ENCODE measurements at places on chromosomes 6 and 20.

GRCh38 chr20:38229376-38230252 lies 30.9 kb downstream of the KIAA1755 start:
- ATAC-seq = no peak

DNA sequence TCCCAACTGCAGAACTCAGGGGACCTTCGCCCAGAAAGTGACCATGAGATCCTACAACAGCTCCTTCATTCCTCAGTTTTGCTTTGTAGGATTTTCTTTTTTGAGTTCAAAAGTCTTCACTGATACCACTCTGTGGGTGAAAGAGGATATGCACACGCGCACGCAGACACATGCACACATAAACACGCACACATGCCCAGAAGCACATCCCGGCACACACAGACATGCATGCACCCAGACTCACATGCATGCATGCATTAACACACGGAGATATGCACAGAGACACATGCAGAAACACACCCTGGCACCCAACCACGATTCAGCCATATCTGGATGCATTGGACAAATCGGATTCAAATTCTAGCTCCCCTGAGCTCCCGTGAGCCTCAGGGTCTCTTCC lies 36.4 kb downstream of the ANKRD60 start:
- no peak for ATAC-seq

GRCh38 chr6:90256698-90257485 lies 39.8 kb downstream of the BACH2 start:
- ATAC-seq = peak; percentile 80

DNA sequence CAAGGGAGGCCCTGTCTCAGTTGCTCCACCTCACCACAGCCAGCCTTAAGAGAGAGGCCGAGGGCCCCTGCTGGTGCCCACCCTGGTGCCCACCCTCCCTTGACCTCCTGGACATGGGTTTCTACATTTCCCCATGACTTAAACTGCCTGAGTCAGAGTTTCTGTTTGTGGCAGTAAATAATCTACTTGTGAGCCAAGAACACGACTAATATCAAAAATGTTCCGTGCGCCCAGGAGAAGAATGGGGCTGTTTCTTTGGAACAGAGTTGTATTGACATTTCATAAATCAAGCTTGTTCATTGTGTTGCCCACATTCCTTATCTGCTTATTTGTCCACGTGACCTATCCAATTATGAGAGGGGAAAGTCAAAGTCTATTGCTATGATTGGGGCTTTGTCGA lies 143.5 kb downstream of the ANKRD60 start:
- no peak for ATAC-seq

DNA sequence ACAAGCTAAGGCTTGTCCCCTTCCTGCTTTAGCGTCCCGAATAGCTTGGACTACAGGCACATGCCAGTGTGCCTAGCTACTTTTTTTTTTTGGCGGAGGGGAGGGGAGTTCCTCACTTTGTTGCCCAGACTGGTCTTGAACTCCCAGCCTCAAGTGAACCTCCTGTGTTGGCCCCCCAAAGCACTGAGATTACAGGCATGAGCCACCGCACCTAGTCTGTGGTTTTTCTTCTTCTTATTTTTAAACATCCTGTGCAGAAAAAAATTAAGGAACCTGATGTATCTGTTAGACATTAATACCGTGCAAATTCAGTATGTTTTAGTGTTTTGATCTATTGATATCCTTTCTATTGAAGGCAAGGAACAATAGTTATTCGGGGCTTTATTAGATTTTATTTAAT lies 25.7 kb downstream of the HIVEP1 start:
- ATAC-seq = peak; percentile 27

- ATAC-seq = no peak
Observed at GRCh38 chr20:64254156-64254555, 1.4 kb upstream of the PCMTD2 start.

- no peak for ATAC-seq
Observed at GRCh38 chr6:4394786-4395185, 259.4 kb upstream of the ECI2 start.

- no peak for ATAC-seq
Observed at GRCh38 chr20:25056690-25057233, 1.2 kb downstream of the ACSS1 start.

DNA sequence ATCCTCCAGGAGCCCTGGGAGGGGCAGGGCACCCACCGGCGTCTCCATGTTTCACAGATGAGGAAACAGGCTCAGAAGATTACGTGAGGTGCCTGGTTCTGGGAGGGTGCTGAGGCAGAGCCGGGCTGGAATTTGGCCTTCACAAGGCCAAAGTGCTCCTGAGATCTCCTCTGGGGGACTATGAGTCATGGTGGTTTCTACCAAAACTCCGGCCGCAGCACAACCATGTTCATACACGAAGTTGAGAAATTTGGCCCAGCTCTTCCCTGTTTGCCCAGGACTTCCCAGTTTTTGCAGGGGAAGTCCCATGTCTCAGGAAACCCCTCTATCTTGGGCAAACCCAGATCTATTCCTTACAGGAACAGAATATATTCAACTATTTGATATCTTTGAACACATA lies 172.9 kb upstream of the CDYL start:
- ATAC-seq = no peak

DNA sequence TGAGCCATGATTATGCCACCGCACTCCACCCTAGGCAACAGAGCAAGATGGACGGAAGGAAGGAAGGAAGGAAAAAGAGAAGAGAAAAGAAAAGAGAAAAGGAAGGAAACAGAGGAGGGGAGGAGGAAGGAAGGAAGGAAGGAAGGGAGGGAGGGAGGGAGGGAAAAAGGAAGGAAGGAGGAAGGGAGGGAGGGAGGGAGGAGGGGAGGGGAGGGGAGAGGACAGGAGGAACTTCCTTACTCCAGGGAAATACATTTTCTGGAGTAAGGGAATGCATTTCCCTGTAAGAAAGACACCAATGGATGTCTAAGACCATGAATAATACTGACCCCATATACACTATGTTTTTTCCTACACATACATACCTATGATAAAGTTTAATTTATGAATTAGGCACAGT lies 93.2 kb upstream of the NFATC2 start:
- no peak for ATAC-seq

DNA sequence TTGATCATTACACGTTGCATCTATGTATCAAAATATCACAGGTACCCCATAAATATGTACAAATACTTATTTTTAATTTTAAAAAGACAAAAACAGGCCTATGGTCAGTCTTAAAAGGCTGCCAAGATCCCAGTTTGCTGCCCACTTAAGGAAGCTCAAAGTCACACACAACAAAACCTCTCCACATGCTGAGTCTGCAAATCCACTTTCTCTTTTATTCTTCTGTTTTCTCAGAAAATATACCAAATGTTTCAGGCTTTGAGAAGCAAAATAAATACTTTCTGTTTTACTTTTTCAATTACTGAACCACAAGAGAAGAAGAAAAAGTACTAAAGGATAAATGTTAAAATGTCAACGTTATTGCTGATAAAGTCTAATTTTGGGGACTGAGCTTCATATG lies 107.8 kb upstream of the MANEA start:
- no peak for ATAC-seq

GRCh38 chr6:31560697-31561058 lies 11.4 kb upstream of the LTA start:
- ATAC-seq = no peak

DNA sequence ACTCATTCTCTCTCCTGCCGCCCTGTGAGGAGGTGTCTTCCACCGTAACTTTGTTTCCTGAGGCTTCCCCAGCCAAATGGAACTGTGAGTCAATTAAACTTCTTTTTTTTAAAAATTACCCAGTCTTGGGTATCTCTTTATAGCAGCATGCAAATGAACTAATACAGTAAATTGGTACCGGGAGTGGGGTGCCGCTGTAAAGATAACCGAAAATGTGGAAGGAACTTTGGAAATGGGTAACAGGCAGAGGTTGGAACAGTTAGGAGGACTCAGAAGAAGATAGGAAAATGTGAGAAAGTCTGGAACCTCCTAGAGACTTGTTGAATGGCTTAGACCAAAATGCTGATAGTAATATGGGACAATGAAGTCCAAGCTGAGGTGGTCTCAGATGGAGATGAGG lies 55.8 kb downstream of the EPB41L2 start:
- ATAC-seq = no peak

DNA sequence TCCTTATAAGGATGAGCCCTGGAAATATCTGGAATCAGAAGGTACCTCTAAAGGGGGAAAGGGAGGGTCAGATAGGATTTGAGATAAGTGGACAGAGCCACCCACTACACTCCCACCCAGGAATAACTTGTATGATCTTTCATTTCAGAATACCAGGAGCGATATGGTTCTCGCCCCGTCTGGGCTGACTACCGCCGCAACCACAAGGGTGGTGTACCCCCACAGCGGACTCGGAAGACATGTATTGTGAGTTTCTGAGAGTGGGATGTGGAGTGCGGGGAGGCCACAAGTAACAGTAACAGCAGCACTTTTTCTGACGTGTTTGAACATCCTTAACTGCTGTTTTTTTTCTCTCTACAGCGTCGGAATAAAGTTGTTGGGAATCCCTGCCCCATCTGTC lies 1.9 kb downstream of the MRPS18B start:
- ATAC-seq = no peak

GRCh38 chr20:8994045-8994444 lies 74.8 kb upstream of the PLCB4 start:
- no peak for ATAC-seq

GRCh38 chr6:89597988-89598387 lies 40.6 kb downstream of the LYRM2 start:
- no peak for ATAC-seq

DNA sequence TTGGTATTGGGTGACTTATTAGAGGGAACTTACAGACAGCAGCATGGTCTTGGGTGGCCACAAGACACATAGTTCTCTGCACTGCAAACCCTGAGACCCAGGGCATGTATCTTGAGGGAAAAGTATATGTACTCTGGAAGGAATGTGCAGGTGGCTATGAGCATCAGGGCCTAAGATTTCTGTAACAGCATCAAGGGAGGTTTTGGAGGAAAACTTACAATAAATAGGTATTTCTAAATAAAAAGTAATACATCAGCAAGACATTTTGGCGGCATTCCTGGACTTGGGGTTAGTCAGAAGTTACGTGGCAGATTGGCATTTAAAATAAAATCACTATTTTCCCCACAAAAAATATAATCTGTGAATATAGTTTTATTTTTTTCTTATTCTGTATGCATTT lies 8.0 kb upstream of the STX7 start:
- no peak for ATAC-seq

- no peak for ATAC-seq
Observed at GRCh38 chr20:10495173-10495572, 60.1 kb downstream of the SLX4IP start.

GRCh38 chr20:11186301-11187008 lies 512.7 kb upstream of the JAG1 start:
- ATAC-seq = no peak

- ATAC-seq = no peak
Observed at GRCh38 chr6:53257533-53257932, 91.2 kb downstream of the ELOVL5 start.

- ATAC-seq = no peak
Observed at GRCh38 chr6:33297406-33297955, 1.3 kb downstream of the RGL2 start.

GRCh38 chr20:63957690-63958441 lies 1.6 kb upstream of the UCKL1 start:
- ATAC-seq = no peak

- ATAC-seq = no peak
Observed at GRCh38 chr20:57439432-57439831, 48.2 kb downstream of the RBM38 start.

DNA sequence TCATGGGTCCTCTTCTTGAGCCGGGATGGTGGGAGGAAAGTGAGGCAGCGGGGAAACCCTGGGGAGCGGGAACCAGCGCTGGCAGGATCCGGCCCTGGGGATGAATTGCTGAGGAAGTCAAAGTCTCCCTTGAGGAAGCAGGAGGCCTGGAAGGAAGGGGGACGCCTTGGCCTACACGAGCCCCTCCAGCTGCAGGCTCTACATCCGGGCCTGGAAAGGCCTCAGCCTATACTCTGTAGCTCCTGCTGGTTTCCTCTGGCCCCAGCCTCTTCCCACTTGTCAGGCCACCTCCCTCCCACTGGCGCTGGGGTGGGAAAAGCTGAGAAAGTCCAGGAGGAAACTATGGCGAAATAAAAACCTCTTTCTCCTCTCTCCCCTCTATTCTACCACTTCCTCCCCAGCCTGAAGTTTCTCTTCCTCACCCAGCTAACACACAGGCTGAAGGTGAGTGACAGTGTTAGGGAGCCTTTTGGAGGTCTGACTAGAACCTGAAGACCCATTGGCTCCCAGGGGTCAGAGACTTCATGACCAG lies 14.9 kb downstream of the TREML2 start:
- ATAC-seq = no peak

DNA sequence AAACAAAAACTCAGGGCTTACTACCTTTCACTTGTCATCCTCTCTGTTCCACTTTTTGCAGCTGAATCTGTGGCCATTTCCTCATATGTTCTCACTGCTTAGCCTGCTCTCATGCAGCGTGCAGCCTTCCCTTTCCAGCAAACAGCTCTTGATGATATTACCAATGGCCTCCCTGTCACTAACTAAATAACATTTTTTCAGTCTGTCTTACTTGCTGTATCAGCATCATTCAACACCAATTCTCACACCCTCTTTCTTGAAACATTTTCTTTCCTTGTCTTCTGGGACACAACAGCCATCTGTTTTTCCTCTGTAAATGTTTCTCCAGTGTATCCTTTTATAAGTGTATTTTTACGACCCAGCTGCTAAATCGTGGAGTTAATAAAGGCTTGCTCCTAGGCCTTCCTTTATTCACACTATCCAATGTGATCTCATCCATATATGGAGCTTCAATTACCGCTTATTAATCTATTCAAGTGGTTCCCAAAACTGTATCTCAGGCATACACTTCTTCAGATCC lies 523.6 kb upstream of the RNF217 start:
- ATAC-seq = no peak
